Putamen (tissue), 1 donor: ENCODE measurements at places on chromosomes 5 and 9.
A peak's percentile ranks its signal among the peaks of the same experiment; 100 is the strongest.

DNA sequence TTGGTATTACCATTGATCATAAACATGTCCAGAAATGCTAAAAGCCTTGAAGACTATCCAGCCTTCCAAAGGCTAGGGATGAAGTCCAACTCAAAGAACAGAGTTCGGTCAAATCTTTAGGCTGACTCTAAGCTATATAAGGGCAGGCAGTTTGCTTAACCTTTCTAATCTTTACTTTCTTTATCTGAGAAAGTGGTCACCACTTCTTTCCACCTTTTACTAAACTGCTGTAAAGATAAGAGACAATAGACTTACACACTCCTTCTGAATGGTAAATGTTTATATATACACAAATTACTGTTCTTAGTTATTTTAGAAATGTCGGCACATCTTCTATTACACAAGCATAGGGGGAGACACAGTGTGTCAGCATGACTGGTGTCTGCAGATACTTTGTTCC lies 100.4 kb downstream of the NREP start:
- DNase-seq: no peak

- DNase-seq: no peak
Measured at GRCh38 chr5:119400245-119400644, 44.4 kb downstream of the TNFAIP8 start.

GRCh38 chr9:10613419-10613818 lies 617 bp upstream of the PTPRD start:
- peak; percentile 31 for DNase-seq

- no peak for DNase-seq
Measured at GRCh38 chr9:127944586-127945218, 7.0 kb upstream of the DPM2 start.

DNA sequence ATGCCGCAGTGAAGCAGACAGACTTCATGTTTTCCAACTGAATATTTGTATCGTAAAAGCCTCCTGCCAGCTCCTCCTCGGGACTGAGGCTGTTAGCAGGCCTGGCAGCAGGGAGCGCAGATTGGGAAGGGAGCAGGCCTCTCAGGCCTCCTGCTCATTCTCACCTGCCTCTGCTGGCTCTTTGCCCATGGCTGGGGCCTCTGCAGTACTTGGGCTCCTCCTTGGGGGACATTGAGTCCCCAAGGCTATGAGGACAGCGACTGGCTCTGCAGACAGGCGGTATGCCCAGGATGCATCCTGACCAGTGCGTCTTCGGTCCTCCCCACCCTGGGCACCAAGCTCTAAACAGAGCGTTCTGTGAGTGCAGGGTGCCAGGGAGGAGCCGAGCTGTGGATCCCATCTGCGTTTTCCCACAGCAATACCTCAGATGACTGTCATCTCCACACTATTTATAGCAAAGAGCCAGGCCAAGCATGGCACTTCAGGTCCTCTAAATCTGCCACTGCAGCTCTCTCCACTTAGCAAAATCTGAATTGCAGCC lies 38.7 kb downstream of the TSTD2 start:
- DNase-seq: no peak

GRCh38 chr9:79809931-79810330 lies 238.2 kb downstream of the TLE4 start:
- DNase-seq: no peak
